ENCODE measurements at places on chromosomes 3 and 15.

GRCh38 chr3:54188176-54188791 lies 65.9 kb downstream of the CACNA2D3 start:
- DNase-seq, result peak; percentile 50

DNA sequence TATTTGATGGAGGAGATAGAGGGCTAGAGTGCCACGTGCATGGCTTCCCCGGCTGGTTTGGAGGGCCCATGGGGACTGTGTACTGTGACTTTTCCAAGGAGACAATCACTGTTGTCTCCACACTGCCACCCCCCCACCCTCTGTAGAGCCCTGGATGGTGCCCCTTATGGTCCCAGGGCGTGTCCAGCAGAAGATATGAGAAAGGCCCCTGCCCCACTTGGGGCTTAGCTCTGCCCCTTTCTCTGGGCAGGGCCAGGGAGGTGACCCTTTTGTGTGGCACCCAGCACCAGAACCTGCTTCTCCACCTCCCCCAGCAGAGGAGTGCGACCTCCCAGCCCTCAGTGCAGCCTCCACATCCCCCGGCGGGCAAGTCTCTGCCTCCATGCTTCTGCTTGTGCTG lies 32.1 kb downstream of the SPSB4 start:
- no peak for DNase-seq

- DNase-seq, result no peak
Observed at GRCh38 chr15:25623708-25624107, 184.9 kb upstream of the UBE3A start.

DNA sequence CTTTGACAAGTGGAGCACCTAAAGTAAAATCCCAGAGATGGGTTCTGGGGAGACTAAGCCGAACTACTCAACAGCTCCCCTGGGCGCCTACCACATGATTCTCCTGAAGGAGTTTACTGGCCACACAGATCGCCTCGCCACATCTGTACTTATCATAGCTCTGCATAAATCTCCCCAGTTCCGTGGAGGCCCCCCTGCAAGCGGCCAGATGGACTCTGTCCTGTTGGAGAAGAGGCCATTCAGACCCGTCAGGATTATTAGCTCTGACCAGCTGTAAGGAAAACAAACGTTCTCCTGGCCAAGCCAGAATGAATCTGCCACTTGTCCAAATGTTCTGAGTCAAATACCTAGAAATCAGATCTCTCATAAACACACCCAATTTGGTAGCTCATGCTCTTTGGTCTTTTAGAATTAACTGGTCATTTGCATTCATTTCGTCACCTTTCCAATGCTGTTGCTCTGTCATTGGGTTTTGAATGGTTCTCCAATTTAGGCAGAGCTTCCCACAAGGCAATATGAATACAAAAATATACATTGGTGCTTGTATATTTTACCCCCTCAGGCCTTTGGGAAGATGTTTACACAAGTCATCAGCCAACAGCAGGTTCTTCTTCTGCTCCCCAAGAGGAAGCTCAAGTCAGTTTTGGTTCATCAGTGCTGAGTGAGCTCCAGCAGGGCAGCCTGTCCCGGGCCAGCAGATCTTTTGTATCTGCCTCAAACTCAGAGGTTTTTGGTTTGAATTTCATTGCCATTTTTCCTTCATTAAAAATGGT lies 124.5 kb downstream of the THSD4 start:
- DNase-seq, result no peak

GRCh38 chr15:85336880-85337279 lies 43.5 kb upstream of the AKAP13 start:
- DNase-seq, result no peak

GRCh38 chr3:36905545-36905944 lies 39.3 kb downstream of the TRANK1 start:
- no peak for DNase-seq

GRCh38 chr3:10322352-10322710 lies 1.4 kb upstream of the SEC13 start:
- DNase-seq, result no peak

DNA sequence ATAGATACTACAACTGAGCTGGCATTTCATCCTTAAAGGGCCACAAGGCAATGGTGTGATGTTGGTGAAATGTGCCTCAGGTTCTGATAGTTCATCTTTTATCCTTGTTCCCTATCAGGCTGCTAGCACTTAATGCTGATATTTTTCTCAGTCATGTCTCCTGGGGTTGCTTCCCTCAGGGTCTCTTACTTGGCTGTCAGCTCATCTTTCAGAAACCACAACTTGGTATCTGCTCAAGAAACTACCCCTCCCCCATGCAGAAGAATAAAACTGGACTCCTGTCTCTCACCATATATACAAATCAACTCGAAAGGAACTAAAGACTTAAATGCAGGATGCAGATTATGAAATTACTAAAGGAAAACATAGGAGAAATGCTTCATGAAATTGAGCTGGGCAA lies 308.1 kb downstream of the CHST2 start:
- DNase-seq, result no peak

DNA sequence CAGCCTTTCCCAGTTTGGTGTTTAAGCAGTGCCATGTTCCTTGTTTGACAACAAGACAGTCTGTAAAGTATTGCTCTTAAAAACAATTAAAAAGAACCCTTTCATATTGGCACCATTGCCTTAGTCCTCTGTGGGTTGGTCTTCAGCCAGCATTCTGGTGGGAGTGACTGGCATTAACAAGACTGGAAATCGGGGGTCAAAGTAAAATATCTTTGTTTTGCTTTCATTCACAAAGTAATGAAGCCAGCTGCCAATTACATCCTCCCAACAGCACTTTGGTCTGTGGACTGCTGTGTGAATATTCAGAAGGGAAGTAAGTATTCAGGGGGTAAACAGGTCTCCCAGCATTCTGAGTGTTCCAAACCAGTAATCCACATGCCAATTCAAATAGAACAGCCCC lies 8.3 kb upstream of the VILL start:
- no peak for DNase-seq

GRCh38 chr15:52257734-52258062 lies 37.9 kb downstream of the MYO5C start:
- DNase-seq, result no peak

DNA sequence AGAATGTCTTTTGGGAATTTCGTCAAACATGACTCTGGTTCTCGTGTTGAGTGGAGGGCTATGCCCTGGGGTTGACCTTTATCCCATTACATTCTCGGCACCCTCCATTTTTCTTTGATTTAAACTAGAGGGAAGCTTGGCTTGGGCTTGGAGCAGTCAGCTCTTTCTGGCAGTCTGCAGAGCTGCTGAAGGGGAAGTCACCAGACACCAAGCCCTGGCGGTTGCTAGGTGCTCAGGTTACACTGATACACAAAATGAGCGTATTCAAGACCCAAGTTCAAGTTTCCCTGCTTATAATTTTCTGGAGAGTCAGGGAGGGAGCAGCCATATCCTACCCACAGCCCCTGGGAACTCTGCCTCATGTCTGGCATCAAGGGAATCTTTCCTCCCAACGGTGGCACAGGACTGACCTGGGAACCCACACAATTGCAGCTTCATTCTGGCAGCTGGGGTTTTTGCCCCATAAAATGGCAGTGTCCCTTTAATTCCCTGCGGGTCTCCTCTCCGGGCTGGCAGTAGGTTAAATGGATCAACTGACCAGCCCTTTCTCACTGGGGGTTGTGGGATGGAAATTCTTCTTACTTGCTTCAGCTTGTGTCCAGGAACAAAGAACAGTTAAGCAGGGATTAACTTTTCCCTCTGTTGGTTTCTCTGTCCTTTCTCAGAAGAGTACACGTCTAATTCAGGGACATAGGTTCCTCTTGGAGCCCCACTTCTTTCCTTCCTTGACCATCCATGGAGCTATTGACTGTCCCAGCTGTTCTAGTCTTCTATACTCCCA lies 110.0 kb upstream of the DLG1 start:
- DNase-seq, result no peak

DNA sequence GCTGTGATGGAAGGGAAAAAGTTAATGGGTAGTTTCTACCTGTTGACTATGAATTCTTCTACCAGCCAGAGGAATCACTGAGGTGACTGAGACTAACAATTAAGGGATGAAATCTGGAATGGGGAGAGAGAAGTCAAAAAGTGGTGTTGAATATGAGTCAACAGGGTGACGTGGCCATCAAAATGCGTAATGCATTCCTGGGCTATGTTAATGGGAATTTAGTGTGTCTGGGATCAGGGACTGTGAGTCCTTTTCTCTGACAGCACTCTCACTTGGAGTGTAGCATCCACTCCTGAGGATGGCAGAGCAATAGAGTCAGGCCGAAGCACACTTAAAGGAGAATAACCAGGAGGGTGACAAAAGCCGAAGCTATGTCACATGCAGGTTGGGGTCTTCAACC lies 60.4 kb downstream of the MESD start:
- no peak for DNase-seq

DNA sequence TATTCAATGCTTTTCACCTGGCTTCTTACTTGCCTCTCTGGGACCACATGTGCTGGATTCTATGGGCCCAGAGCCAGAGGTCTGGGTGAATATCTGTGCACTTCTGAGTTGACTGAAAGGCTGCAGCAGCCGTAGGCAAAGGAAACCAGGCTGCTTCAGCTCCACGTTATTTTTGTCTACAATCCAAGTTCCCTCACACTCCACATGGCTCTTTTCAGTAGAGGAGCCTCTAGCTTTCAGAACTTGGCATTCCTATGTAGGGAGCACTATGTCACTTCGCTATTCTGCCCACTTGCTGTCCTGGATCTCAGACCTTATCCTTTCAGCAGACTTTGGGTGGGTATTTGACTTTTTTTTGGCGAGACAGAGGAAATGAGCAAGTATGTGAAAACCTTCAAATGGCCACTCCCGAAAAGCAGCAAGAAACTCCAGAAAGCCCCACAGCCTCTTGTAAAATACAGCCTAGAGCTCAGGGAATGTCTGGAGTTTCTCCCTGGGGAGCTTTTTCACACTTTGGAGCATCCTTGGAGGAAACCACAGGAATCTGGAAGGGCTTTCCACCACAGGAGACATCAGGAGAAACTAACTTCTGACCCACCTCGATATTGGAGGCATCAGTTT lies 80.9 kb downstream of the DUT start:
- DNase-seq, result no peak

- DNase-seq, result no peak
Observed at GRCh38 chr3:130323503-130323902, 22.0 kb upstream of the COL6A5 start.

DNA sequence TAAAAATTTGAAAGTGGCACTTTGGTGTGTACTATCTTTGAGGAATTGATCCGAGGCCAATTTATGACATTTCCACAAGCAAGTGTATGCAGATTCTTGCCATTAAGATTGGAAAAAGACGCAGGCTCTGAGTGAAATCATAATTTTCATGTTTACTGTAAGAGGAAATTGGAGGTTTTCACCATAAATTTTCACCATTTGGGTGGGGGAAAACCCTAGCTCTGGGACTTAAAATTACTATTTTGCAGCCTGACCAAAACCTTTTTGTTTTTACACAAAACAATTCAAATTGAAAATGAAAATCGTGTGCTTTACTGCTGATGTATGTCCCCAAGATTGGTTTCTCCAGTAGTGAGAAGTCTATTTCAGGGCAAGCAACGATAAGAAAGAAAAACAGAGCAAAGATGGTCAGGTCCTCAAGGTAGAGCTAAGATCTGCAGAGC lies 282.6 kb downstream of the FOXP1 start:
- peak; percentile 13 for DNase-seq

DNA sequence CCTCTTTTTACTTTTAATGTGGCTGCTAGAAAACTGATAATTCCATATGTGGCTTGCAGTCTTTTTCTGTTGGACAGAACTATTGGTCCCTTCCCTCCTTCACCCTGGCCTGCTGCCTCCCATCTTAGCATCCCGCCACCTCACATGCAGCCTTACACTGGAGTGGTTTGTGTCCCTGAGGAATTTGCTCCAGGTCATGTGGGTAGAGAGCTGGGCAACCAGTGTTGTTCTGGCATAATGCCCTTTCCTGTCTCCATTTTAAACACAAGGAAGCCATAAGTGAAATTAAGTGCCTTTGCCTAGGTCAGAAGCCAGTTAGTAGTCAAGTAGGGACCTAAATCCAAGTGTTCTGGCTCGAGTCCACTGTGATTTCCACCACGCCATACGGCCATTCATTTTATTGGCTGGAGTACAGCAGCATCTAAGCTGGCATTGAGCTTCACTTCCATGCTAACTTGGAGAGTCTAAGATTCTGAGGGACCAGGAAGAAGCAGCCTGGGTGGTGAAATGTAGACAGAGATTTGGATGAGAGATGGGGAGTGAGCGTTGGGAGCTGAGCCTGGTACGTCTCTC lies 46.0 kb upstream of the PLXNA1 start:
- no peak for DNase-seq

DNA sequence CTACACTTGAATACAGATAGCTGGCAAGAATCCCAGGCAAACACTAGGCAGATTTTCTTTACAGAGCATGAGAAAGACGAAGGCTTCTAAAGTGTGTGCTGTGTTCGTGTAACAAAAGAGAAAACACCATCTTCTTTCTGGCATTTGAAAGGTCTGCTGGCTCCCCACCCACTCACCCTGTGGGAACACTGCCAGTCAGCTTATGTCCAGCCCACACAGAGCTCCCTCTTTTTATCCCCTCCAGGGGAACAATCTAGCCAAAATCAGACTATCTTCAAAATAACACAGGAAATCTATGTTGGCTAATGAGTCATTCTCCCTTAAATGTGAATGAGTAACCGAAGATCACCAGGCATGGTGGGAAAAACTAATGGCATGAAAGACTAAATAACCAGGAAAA lies 45.6 kb upstream of the PAQR5 start:
- DNase-seq, result no peak
